Upper lobe of right lung (tissue), 1 donor: ENCODE measurements at places on chromosomes 1 and 21. TPM values are rescaled to one million over a fixed set of nuclear protein-coding genes. Genes with fewer than 3 reads are reported as not detected.

DNA sequence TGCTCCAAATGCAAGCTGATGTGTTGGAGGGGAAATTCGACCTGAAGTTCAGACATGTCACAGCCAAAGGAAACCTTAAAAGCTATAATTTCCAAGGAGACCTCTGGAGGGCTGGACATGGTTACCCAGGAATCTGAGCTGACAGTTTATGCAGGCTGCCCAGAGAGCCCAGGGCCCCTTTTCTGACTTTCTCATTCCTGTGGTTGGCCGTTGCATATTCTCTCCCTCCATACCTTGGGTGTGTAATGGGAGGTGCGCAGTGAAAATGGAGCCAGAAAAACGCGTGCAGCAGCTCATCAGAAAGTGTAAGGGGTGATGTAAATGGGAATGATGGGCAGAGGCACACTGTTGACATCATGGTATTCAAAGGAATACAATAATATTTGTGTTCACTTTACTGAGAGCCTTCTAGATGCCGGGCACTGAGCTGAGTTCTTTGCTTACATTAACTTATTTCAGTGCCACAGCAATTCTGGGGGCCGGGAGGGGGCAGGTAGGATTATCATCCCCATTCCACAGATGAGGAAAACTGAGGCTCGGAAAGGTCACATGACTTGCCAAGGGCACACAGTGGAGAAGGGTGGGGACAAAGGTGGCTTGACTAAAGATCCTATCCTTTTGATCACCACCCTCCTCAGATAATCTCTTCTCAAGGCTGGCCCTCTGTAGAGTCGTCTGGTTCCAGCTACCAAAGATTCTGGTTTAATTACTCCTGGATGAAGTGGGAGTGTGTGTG is 38.6 kb downstream of the KAZN start:
- no peaks in the 10 kb centered on the region for H3K36me3 ChIP-seq
- DNase-seq, result no peak
- no peaks in the 10 kb centered on the region for H3K27me3 ChIP-seq

DNA sequence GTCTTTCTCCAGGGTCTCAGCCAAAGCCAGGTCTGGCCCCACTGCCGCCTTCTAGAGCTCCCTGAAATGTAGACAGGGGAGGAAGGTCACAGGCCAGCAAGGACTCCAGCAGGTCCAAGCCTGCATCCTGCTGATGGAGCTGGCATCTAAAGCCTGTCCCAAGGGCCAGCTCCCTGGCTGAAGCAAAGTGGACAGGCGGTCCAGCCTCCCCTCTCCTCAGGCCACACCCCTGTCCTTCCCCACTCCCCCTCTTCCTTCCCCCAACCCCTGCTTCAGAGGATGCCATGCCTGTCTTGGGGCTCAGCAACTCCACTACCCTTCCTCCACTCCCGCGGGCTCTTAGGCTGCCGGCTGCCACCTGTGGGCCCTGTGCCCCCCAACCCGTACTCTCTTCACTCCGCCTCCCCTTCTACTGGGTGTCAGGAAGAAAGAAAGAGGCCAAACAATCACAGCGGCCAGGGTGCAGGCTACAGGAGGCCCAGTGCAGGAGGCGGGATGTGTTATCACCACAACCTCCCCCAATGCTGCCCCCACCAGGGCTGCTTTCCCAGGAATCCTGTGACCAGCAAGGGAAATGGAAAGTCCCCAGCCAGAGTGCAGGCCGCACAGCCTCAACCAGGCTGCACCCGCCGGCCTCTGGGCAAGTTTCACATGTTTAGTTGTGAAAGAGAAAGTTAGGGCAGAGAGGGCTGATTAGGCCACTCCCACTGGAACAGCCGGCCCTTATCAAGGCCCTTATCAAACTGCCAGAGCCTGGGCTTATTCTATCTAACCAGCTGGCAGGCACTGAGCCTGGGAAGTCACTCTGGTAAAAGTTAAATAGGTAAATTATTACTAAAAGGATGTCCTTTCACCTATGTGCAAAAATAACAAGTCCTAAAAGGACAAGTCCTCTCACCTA is 34.1 kb downstream of the ACOT7 start:
- peak overlapping the region; percentile 91 for H3K27ac ChIP-seq
- H3K27me3 ChIP-seq, result no peaks in the 10 kb centered on the region
- peak overlapping the region; percentile 8 for H3K4me3 ChIP-seq
- H3K4me1 ChIP-seq, result peaks cover 30% of the 10 kb centered on the region
- peak; percentile 89 for DNase-seq

GRCh38 chr1:107531065-107531908 is 390.4 kb downstream of the NTNG1 start:
- H3K4me3 ChIP-seq, result no peak overlapping the region
- no peaks in the 10 kb centered on the region for H3K36me3 ChIP-seq
- H3K27me3 ChIP-seq, result no peaks in the 10 kb centered on the region
- DNase-seq, result no peak
- no peaks in the 10 kb centered on the region for H3K4me1 ChIP-seq

GRCh38 chr1:229279242-229279641 is 8.3 kb downstream of the RAB4A start:
- H3K27me3 ChIP-seq, result no peaks in the 10 kb centered on the region
- H3K36me3 ChIP-seq, result no peaks in the 10 kb centered on the region
- DNase-seq, result no peak

DNA sequence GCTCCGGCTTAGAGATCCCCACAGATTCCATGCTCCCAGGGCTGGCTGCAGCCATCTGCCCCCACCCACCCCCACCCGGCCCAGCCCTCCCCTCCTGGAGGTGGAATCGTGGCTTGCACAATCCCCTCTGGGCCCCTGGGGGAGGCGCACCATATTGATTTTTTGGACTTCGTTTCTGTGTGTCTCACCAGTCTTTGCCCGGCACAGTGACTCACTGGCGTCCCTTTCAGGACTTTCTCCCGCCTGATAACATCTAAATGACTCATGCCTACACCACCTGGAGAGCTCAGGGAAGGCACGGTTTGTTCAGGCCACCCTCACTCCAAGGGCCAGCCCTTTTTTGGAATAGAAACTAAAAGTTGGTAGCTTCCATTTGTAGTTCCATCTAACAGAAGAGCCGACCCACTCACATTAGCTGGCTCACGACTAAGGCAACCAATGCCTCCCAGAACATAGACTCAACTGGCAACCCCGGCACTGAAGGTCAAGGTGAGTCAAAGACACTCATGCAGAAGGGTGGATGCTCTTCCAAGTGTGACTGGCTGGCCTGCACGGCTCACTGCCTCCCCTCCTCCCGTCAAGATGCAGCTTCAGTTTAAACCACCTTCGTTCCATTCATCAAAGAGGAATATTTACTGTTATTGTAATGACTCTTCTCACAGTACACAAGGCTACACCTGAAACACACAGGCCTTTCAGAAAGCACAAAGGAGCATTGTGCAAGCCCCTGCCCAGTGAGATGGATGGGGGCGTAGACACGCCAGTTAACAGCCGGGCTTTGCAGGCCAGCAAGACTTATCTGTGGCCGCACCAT is 18.1 kb upstream of the ETS2 start:
- H3K27me3 ChIP-seq, result no peaks in the 10 kb centered on the region
- H3K27ac ChIP-seq, result no peak overlapping the region
- DNase-seq, result no peak
- H3K4me1 ChIP-seq, result no peaks in the 10 kb centered on the region
- no peak overlapping the region for H3K4me3 ChIP-seq
- no peaks in the 10 kb centered on the region for H3K36me3 ChIP-seq

- H3K27me3 ChIP-seq, result peaks cover 4% of the 10 kb centered on the region
- no peak for DNase-seq
Observed at GRCh38 chr1:101992821-101993575, 3.7 kb downstream of the OLFM3 start.

DNA sequence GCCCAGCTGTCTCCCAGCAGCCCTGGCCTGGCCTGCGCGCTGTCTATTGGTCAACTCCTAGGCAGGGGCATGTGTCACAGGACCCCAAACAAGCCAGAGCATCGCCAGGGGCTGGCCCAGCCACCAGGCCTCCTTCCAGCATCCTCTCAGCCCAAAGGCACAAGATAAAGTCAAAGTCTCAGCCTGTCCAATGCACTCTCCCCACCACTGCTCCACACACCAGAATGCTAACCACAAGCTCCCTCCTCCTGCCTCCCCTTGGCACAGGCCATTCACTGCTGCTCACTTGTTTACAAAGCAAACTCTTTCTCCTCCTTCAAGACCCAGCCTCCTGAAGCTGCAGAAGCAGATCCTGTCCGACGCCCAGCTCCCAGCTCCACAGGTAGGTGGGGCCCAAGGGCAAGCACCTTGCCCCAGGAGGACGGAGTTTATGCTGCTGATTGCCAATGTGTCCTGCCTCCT is 133.4 kb downstream of the DMRTB1 start:
- H3K27me3 ChIP-seq, result no peaks in the 10 kb centered on the region
- H3K4me1 ChIP-seq, result no peaks in the 10 kb centered on the region
- no peaks in the 10 kb centered on the region for H3K36me3 ChIP-seq
- H3K4me3 ChIP-seq, result no peak overlapping the region
- DNase-seq, result peak; percentile 88

DNA sequence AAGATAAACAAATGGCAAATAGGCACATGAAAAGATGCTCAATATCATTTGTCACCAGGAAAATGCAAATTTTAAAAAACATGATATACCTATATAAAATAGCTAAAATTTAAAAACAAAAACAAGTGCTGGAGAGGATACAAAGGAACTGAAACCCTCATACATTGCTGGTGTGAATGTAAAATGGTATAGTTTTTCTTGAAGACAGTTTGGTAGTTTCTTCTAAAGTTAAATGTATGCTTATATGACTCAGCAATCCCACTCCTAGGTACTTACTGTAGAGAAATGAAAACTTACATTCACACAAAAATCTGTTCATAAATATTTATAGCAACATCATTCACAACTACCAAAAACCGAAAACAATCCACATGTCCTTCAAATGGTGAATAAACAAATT is 11.2 kb downstream of the TAF12 start:
- no peak overlapping the region for H3K4me3 ChIP-seq
- H3K4me1 ChIP-seq, result no peaks in the 10 kb centered on the region
- H3K27me3 ChIP-seq, result no peaks in the 10 kb centered on the region
- H3K36me3 ChIP-seq, result no peaks in the 10 kb centered on the region
- no peak overlapping the region for H3K27ac ChIP-seq

GRCh38 chr1:28378906-28379305 is 9.4 kb downstream of the PHACTR4 start:
- peaks cover 4% of the 10 kb centered on the region for H3K4me1 ChIP-seq
- no peak overlapping the region for H3K4me3 ChIP-seq
- H3K27ac ChIP-seq, result no peak overlapping the region

- no peaks in the 10 kb centered on the region for H3K4me1 ChIP-seq
- no peak for DNase-seq
- H3K4me3 ChIP-seq, result no peak overlapping the region
- H3K27me3 ChIP-seq, result no peaks in the 10 kb centered on the region
Observed at GRCh38 chr1:197394831-197395608, 127.0 kb downstream of the CRB1 start.

- H3K4me3 ChIP-seq, result no peak overlapping the region
- no peak for DNase-seq
- no peaks in the 10 kb centered on the region for H3K36me3 ChIP-seq
- no peaks in the 10 kb centered on the region for H3K27me3 ChIP-seq
- no peak overlapping the region for H3K27ac ChIP-seq
- peaks cover 16% of the 10 kb centered on the region for H3K4me1 ChIP-seq
Observed at GRCh38 chr1:60920561-60920960, 161.8 kb upstream of the NFIA start.

GRCh38 chr1:163227126-163227525 is 24.4 kb upstream of the RGS5 start:
- no peaks in the 10 kb centered on the region for H3K4me1 ChIP-seq
- H3K4me3 ChIP-seq, result no peak overlapping the region
- no peaks in the 10 kb centered on the region for H3K27me3 ChIP-seq
- no peak overlapping the region for H3K27ac ChIP-seq
- H3K36me3 ChIP-seq, result no peaks in the 10 kb centered on the region

- no peak overlapping the region for H3K27ac ChIP-seq
- H3K4me1 ChIP-seq, result no peaks in the 10 kb centered on the region
- DNase-seq, result peak; percentile 45
- H3K4me3 ChIP-seq, result no peak overlapping the region
- H3K36me3 ChIP-seq, result no peaks in the 10 kb centered on the region
Observed at GRCh38 chr1:30615816-30616590, 107.4 kb downstream of the MATN1 start.

HMCN1 gene
- 45.4 TPM for total RNA-seq

CD1E gene
- total RNA-seq, result 3.8 TPM

RAB3B gene
- not detected for total RNA-seq

DPT gene
- 44.7 TPM for total RNA-seq

FOXD3 gene
- not detected for total RNA-seq

SPAG17 gene
- total RNA-seq, result 0.12 TPM

SMAP2 gene
- total RNA-seq, result 55.3 TPM

NOTCH2 gene
- 97.3 TPM for total RNA-seq

LCE1A gene
- not detected for total RNA-seq

KISS1 gene
- total RNA-seq, result 2.9 TPM

FCGR3A gene
- 112 TPM for total RNA-seq
